Common myeloid progenitor, CD34-positive (primary cell): ENCODE measurements at places on chromosomes 5 and 9.
A peak's percentile ranks its signal among the peaks of the same experiment; 100 is the strongest.

- DNase-seq, result no peak
Measured at GRCh38 chr5:60223342-60223741, 329.8 kb upstream of the PDE4D start.

- no peak for DNase-seq
Measured at GRCh38 chr5:133691448-133691847, 79.1 kb upstream of the FSTL4 start.

- DNase-seq, result no peak
Measured at GRCh38 chr9:21549251-21549765, 67.2 kb upstream of the IFNE start.

GRCh38 chr5:6307304-6307703, 71.0 kb downstream of the MED10 start:
- no peak for DNase-seq

GRCh38 chr9:110076894-110077725, 130.8 kb downstream of the C9orf152 start:
- DNase-seq, result no peak

GRCh38 chr9:12212860-12213259, 480.3 kb upstream of the TYRP1 start:
- DNase-seq, result no peak

DNA sequence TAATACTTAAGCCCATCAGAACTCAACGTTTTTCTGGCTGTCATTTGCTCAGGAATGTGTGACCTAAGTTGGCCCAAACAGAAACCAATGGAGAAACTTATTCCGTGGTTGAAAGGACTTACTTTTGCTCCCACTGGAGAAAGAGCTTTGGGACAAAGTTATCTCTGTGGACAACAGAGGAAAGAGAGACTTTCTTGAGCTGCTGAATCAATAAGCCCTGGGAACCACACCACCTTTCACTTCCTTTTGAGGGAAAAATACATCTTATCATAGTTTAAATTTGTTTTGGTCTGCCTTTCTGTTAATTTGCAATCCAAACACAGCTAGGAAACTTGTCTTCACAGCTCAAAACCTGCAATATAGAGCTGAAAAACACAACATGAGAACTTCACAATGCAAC, 62.8 kb upstream of the VCAN start:
- DNase-seq, result no peak

- DNase-seq, result no peak
Measured at GRCh38 chr5:10474521-10475075, 32.9 kb downstream of the ROPN1L start.

DNA sequence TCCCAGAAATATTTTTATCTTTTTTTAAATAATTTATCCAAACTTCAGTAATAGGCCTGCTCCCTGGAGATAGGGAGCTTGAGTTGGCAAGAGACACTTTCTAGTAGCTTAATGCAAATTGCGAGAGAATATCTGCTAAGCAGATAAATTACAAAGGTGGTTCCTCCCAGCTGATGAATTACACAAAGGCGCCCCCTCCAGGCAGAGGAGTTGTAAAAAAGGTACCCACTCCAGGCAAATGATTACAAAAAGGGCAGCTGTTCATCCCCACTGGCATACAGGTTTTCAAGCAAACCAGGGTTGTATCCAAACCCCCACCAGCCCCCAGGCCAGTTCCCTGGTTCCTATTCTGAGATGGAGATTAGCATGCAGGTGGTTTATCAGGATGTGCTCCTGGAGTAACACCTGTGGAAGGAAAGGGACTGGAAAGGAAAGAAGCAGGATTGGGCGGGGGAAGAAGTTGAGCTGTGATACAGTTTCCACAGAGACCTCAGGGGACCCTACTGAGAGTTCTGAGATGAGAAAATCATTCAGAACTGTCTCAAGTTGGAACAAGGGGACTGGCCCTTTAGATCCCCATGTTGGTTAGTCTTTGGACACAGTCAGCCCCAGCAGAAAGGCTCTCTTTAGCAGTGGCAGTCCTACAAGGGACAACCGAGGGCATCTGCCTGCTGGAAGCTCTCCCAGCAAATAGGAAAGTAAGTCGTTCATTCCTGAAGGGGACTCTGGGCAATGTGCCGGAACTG, 25.5 kb downstream of the ESM1 start:
- DNase-seq, result peak; percentile 17

DNA sequence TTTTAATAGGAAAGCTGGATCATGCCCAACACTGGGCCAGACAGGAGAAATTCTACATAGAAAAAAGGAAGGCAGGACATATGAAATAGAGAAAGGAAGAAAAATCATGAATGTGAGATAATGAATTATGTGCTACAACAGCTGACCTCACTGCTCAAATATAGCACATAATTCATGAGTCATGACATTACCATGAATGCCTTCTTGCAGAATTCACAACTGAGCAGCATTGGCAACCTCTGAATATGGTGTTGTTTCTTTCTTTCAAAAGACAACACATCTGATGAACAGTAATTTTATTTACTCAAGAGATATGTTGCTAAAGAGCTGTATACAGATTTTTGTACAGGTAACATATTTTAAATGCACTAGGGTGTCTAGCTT, 34.4 kb downstream of the APBA1 start:
- DNase-seq, result no peak

GRCh38 chr5:43396762-43397304, 15.4 kb downstream of the CCL28 start:
- DNase-seq, result peak; percentile 88

DNA sequence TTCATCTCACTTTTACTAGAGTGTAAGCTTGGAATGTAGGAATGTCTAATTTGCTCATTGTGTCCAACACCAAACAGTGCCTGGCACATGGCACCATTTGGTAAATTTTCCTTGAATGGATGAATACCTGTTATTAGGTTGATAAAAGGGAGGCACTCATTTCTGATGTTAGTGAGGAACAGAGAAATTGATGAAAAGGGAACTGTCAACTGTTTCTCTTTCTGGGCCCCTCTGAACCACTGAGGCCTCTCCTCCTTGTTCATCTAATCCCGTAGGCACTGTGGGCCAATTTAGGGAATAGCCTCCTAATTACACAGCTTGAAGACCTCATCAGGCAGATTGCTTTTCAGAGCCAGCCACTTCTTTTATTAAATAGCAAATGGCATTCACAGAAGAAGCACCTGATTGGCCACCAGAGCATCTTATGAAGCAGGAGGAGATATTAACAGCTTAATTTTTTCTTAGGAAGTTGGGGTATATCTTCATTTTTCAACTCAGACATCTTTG, 22.6 kb downstream of the MRRF start:
- DNase-seq, result no peak

GRCh38 chr5:151213803-151214613, 9.9 kb downstream of the CCDC69 start:
- peak; percentile 95 for DNase-seq

- DNase-seq, result no peak
Measured at GRCh38 chr9:97315550-97315949, 8.1 kb downstream of the CCDC180 start.

DNA sequence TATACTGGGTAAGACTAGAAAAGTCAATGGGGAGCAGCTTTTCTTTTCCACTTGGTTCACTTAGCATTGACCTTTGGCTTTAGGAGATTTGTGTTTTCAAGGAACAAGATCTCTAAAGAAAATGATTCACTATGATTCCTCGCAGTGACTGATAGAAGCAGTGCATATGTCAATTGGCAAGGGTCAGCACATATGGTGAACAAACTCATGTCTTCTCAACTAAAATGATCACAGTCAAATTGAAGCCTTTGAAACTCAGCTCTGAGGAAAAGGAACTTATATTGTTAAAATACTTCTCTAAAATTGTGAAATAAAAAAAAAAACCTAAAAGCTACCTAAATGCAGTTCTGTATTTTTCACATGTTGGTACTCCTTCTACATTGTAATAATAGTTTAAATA, 43.2 kb upstream of the IL7R start:
- no peak for DNase-seq

DNA sequence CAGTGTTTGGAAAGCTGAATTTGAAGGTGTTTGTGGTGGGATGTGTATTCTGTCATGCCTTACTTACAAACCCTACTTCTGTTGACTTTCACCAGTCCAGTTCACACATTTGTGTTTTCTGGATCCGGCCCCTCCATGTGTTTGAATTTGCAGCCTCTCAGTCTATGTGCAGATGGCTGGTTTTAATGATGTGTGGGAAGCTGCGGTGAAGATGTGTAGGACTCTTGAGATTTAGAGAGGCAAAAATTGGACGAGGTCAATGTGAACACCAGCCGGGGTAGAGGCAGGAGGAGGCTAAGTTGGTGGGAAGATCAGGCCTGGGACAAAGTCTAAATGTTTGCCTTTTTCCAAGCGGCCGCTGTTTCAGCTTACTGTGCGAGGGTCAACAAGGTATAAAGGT, 115.4 kb upstream of the KLF9 start:
- no peak for DNase-seq

DNA sequence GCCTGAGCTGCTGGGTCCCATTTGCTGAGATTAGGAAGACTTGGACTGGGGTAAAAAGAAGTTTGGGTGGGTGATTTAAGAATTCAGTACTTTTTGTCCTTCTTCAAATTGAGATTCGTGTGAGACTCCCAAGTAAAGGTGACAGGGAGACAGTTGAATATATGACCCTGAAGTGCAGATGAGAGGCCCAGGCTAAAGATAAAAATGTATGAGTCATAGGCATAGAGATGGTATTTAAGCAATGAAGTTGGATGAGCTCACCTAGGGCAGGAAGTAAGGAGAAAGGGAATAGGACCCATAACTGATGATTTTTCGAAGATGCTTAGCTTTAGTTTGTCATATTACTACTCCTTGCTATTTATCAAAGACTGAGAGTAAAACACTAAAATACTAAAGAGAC, 255.9 kb upstream of the ADRA1B start:
- DNase-seq, result no peak

DNA sequence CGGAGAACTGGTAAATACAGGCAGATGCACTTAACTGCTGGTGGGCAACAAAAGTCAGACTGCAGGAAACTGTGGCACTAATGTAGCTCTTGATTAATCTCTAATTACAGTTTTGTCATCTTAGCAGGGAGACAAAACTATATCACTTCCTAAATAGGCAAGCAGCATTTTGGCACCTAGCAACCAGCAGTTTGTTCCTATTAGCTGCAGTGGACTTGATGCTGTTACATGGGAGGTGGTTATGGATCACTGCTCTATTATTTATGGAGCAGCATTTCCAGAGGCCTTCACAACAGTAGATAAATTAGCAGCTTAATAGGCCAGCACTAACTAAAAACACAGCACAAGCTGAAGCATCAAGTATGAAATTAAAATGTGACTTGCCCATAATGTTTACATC, 518.3 kb upstream of the ITGA1 start:
- DNase-seq, result no peak

DNA sequence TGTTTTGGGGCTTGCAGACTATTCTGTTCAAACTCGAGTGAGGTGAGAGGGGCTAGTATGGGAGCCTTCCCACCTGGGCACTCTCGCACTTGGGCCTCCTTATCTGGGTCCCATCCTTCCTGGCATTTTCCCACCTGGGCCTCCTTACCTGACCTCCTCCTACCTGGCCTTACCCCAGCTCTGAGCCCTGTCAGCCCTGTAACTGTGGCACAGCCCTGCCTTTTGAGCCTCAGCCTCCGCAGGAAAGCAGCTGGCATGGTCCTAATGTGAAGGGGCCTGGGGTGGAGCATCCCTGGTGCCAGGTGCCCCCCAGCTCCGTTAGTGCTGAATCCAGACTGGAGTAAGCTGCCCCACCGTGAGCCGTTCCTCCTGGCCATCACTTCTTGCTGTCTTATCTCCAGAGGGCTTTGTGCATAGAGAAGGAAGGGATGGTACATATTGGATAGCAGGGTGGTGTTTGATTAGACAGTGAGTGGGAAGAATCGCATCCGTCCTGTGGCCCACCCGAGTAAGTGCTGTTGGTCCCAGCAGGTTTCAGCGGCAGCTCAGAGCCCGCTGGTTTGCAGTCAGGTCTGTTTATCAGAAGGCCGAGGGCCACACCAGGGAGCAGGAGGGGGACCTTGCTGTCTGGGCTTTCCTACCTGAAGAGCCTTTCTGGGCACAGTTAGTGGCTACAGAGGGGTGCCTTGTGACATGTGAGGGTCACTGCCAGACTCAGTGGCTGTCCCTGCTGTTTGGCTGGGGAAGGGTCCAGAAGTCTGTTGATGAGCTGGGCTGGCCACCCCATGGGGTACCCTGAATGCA, 76.5 kb downstream of the WNK2 start:
- DNase-seq, result no peak

GRCh38 chr5:147179562-147180147, 55.2 kb upstream of the STK32A start:
- no peak for DNase-seq
